ENCODE measurements at places on chromosomes 2 and 18. TPM values are rescaled to one million over a fixed set of nuclear protein-coding genes. Genes with fewer than 3 reads are reported as not detected.

CD8B2 gene
- total RNA-seq, result not detected

REG3A gene
- not detected for total RNA-seq

GRHL1 gene
- total RNA-seq, result 0.63 TPM

STK25 gene
- 347 TPM for total RNA-seq

MC2R gene
- not detected for total RNA-seq

Measured in endothelial cell of coronary artery (primary cell).